Common myeloid progenitor, CD34-positive (primary cell): ENCODE measurements at places on chromosomes 16 and 17.

- DNase-seq, result no peak
- H3K27me3 ChIP-seq, result no peaks in the 10 kb centered on the region
- H3K27ac ChIP-seq, result no peak overlapping the region
- no peaks in the 10 kb centered on the region for H3K4me1 ChIP-seq
Observed at GRCh38 chr17:30413109-30413508, 34.4 kb downstream of the CPD start.

DNA sequence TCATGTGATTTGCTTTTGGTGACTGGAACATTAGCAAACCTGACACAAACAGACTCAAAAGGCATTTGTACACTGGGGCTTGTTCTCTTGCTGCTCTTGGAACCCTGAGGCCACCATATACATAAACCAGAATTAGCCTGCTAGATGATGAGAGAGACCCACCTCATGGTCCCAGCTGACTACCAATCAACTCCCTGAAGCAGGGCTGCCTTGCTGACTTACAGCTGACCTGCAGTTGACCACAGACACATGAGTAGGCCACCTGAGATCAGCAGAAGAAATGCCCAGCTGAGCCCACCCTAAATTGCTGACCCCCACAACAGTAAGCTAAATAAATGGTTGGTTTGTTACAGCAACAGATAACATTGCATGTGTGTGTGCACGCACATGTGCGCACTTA, 28.7 kb downstream of the BRIP1 start:
- H3K27ac ChIP-seq, result no peak overlapping the region
- no peak overlapping the region for H3K4me3 ChIP-seq
- no peak for DNase-seq
- no peaks in the 10 kb centered on the region for H3K36me3 ChIP-seq
- H3K27me3 ChIP-seq, result no peaks in the 10 kb centered on the region
- H3K4me1 ChIP-seq, result no peaks in the 10 kb centered on the region

- H3K27me3 ChIP-seq, result no peaks in the 10 kb centered on the region
- DNase-seq, result no peak
- no peaks in the 10 kb centered on the region for H3K36me3 ChIP-seq
- no peak overlapping the region for H3K4me3 ChIP-seq
Observed at GRCh38 chr17:40364906-40365305, 369 bp upstream of the GJD3 start.

DNA sequence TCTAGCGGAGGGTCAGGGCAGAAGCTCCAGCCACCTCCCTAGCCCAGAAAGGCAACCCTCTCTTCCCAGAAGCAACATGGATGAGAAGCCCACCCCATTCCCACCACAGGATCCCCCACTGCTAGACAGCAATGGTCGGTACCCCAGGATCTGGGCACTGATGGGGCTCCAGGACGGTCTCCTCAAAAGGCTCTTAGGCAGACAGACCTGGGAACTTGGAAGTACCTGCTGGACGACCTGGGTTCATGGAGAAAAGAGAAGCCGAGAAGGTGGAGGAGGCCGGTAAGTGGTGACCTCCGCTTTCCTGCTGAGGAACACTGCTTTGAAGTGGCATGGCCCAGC, 96.6 kb downstream of the TBC1D16 start:
- peaks cover 53% of the 10 kb centered on the region for H3K4me1 ChIP-seq
- H3K27me3 ChIP-seq, result no peaks in the 10 kb centered on the region
- DNase-seq, result no peak
- no peak overlapping the region for H3K4me3 ChIP-seq
- H3K36me3 ChIP-seq, result peaks cover 12% of the 10 kb centered on the region
